ENCODE measurements at places on chromosomes 12 and 14.

- no peak for DNase-seq
These were observed 11.6 kb downstream of the SLC7A7 start for GRCh38 chr14:22803687-22803974.

GRCh38 chr12:24943947-24944600, 4.8 kb downstream of the BCAT1 start:
- DNase-seq, result peak; percentile 54

DNA sequence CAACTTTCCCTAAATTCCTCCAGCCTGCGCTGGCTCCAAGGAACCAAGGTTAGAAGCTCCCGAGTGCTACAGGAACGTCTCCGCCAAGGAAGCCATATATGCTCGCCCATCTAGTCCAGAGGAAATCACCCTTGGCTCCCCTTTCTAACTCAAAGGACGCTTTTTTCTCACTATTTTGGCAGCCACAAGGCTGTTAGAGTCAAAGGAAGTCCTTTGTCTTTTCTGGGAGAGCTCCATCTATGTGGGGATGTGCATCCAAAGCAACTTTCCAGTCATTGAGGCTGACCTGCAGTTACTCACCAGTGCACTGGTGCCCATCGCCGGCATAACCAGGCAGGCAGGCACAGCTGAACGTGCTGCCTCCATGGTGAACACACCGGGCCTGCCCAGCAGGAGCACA, 37.6 kb downstream of the RTRAF start:
- no peak for DNase-seq

DNA sequence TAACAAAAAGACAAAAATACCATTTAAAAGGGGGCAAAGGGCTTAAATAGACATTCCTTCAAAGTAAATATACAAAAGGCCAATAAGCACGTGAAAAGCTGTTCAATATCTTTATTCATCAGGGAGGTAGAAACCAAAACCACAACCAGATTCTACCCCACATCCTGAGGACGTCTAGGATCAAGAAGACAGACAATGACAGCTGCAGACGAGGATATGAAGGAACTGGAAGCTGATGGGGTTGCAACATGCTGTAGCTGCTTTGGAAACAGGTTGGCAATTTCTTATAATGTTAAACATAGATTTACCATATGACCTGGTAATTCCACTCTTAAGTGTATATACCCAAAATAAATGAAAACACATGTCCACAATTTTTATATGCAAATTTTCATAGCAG, 85.1 kb upstream of the C14orf180 start:
- no peak for DNase-seq

- no peak for DNase-seq
These were observed 122.2 kb downstream of the DAAM1 start for GRCh38 chr14:59310633-59311032.

GRCh38 chr12:57176846-57177245, 29.4 kb upstream of the LRP1-AS start:
- no peak for DNase-seq

DNA sequence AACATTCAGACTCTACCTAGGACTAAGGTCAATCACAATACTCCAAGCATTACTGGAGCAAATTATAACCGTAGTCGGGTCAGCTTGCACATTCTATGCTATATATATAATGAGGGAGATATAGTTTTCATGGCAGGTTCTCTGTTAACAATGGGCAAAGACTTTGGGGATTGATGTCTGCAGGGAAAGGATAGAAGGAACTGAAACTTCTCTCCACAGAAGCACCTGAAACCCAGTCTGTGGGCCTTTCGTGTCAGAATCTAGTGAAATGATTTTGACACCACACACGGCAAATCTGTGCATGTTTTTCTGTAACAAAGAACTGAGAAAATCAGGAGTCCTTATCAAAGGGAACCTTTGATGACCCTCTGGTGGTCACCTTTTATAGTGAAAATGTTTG, 847.4 kb downstream of the NRXN3 start:
- no peak for DNase-seq

Measured in NCI-H2171 treated with DMSO at 0.1 percent for 48 hours (cell line).